Placental pericyte (primary cell): ENCODE measurements at places on chromosomes 3 and 15. TPM values are rescaled to one million over a fixed set of nuclear protein-coding genes. Genes with fewer than 3 reads are reported as not detected.

Gene GOLGA6L22
- total RNA-seq = not detected in 2 replicates

Gene REC114
- total RNA-seq = not detected in 2 replicates

Gene IL5RA
- not detected in 2 replicates for total RNA-seq

Gene TMOD3
- total RNA-seq = 26.7 and 60.6 TPM in 2 replicates

Gene AGTR1
- 0.22 and 11.9 TPM in 2 replicates for total RNA-seq

Gene IGF2BP2
- 111 and 141 TPM in 2 replicates for total RNA-seq
